RKO (cell line): ENCODE measurements at places on chromosomes 1 and 21.

DNA sequence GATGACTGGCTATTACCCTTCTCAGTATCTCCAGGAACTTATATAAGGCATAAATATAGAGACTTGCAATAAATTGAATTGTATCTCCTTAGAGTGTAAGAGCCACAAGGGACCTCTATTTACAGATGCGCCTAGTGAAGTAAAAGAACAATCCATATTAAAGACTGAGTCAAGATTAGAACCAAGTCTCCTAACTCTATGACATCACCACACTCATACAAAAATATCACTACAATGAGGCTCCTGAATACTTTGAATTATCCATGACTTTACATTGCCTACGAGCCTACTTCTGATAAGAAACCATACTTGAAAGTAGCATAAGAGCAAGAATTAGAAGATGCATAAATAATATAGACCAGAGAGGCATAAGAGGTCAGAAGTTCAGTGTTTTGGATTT lies 18.8 kb downstream of the DPYD start:
- no peak for DNase-seq

DNA sequence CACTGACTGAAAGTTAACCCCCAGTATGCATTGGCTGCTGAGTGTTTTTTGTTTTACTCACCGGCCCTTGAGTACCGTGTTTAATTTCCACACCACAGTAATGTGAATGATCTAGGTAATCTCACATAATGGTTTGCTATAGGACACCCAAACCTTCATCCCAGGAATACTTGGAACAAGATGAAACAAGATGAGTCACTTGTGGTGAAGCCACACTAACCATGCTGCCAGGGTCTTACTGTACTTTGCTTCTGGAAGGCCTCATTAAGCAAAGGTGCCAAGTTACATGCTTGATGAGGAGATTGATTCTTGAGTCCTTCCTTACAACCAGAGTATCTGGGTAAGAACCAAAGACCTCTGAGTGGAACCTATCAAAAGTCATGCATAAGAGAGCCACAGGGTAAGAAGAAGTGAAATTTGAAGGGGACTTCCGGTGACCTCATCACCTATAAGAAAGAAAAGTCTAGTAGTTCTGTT lies 163.3 kb downstream of the NRIP1 start:
- DNase-seq: peak; percentile 8

DNA sequence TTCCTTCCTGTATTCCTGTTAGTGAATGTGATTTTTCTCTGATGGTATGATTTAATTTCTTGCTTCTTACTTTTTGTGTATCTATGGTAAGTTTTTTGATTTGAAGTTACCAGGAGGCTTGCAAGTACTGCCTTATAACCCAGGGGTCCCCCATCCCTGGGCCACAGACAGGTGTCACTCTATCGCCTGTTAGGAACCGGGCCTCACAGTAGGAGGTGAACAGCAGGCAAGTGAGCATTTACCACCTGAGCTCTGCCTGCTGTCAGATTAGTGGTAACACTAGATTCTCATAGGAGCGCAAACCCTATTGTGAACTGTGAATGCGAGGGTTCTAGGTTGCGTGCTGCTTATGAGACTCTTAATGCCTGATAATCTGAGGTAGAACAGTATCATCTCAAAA lies 143.3 kb downstream of the RPS6KC1 start:
- no peak for DNase-seq

DNA sequence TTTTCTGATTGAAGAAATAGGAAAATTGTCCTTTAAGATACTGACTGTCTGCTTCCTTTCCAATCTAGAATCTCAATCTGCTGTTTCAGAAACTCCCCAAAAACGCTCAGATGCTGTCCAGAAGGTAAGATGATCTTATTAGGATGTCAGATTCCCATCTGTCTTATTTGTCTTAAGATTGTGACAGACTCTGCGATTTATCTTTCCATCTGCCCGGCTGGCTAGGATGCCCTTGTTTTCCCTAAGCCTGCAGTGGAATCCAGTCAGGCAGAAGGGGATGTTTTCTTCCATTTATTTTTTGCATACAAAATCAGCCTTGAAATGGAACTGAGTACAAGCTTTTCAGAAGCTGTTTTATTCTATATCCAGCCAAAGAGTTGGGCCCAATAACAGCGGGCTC lies 96.5 kb downstream of the FMN2 start:
- DNase-seq: no peak

GRCh38 chr21:42548687-42549406 lies 35.2 kb downstream of the SLC37A1 start:
- DNase-seq: no peak

DNA sequence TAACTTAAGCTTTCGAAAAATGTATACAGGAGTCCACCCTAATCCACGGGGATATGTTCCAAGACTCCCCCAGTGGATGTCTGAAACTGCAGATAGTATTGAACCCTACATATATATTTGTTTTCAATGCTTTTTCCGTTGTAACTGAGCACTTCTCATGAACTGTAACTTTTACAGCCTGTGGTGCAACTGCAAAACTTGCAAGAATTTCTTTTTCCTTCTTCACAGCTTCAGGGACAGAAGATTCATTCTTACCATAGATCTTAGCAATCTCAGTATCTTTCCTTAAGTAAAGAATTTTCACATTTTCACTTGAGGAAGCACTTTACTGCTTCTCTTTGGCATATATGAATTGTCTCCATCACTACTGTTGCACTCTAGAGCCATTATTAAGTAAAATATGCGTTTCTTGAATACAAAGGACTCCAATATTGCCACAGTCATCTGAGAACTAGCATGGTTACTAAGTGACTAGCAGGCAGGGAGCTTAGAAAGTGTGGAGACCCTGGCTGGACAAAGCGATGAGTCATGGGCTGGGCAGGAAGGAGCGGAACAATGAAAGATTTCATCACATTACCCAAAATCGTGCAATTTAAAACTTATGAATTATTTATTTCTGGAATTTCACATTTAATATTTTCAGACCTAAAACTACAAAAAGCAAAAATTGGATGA lies 14.1 kb downstream of the DPYD start:
- DNase-seq: peak; percentile 5

GRCh38 chr1:1371746-1372711 lies 3.0 kb downstream of the AURKAIP1 start:
- peak; percentile 35 for DNase-seq

GRCh38 chr1:214427871-214428277 lies 123.5 kb downstream of the PTPN14 start:
- DNase-seq: peak; percentile 51

GRCh38 chr1:78318011-78318410 lies 172.8 kb upstream of the PTGFR start:
- no peak for DNase-seq

GRCh38 chr21:43778469-43779335 lies 2.6 kb upstream of the CSTB start:
- peak; percentile 34 for DNase-seq

DNA sequence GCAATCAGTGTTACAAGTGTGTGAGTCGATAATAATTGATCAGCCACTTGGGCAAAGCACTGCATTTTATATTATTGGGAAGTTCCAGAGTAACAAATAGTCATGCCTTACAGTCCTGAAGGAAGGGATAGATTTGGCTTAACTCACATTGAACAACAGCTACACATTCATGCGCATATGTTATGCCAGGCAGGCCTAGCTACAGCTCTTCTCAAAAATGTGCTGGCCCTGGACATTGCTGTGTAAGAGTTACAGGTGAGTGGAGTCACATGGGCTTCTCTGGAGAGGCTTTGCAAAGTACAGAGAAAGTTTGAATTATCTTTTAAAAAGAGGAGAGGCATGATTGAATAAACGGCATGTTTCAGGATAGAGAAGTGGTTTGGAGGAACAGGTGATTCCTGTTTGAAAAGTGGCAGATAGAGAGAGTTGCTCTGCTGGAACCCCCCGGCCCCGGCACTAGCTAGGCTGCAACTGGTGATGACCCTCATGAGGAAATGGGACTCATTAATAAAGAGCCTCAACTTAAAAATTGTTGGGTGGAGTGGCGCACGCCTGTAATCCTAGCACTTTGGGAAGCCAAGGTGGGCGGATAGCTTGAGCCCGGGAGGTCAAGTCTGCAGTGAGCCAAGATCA lies 200.6 kb downstream of the CRB1 start:
- no peak for DNase-seq

DNA sequence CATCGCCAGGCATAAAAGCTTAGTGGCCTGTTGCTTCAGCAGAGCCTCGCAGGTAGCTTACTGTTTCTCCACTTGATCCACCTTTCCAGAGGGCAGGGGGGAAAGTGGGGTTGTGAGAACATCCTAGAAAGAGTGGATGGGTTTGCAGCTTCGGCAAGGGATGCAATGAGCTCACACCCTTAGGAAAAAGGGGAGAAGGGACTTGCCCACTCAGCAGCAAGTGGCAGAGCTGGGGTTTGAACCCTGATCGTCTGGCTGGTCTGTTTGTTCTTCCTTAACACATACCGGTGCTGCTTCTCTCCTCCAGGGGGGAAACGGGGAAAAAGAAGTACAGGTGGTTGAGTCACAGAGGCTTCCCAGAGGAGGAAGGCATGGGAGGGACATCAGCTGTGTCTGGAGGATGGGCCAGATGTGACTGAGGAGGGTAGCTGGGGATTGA lies 1.0 kb downstream of the TMEM201 start:
- DNase-seq: peak; percentile 40

DNA sequence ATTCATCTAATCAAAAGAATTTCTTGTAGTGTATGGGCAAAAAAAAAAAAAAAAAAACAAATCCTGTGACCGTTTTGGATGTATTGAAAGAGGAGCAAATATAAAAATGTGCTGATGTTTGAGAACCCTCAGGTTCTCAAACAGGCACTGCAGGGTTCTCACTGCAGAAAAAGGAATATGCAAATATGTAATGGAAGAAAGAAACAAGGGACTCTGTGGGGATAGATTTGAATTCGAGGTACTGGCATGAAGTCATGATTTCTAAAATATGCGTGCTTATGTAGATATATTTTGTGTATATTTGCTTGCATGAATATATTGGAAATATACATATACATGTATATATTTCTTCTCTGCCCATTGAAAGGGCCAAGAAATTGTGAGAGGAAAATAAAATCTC lies 365.0 kb upstream of the RUNX1 start:
- DNase-seq: no peak

DNA sequence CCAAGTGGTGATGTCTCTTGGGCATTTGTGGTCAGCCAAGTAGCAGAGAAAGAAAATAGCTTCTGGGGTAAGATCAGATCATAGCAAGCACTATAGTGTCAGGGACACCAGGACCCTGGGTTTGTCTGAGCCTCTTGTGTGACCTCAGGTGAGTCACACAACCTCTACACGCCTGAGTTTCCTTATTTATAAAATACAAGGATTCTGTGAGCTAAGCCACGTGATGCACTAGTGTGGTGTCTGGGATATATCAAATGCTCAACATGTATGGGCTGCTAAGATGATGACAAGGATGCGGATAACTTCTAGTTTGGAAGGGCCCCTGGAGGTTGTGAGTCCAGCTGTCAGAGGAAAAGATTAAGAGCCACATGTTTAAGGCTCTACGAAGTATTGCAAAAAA lies 24.5 kb upstream of the ZNF436 start:
- DNase-seq: no peak

DNA sequence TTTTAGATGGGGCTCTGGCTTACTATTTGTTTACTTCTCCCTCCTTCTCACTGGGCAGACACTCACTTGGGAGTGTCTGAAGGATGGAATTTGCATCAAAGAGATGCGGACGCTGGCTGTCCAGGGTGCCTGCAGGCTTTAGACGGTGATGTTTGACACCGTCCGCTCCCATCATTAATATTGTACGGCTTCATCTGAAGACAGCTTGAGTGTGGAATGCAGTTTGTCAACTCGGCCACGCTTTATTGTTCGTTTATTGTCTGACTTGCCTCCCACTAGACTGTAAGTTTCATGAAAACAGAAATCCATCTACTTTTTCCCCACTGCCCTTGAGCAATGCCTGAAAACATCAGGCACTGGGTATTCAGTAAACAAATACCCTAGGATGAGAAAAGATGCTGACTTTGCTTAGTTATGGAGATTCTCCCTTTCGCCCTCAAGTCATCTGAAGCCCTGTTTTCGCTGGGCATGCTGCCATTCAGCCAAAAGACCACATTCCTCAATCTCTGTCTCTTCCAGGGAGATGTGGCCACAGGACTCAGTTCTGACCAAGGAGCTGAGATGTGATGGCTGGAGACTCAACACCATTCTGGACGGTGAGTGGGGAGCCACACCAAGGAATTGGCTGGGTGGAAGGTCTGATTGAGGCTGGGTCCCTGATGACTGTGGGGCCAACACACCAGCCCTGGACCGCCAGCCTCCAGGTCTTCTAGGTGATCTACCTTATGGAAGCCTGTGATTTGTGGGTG lies 87.6 kb downstream of the BCAR3 start:
- no peak for DNase-seq

DNA sequence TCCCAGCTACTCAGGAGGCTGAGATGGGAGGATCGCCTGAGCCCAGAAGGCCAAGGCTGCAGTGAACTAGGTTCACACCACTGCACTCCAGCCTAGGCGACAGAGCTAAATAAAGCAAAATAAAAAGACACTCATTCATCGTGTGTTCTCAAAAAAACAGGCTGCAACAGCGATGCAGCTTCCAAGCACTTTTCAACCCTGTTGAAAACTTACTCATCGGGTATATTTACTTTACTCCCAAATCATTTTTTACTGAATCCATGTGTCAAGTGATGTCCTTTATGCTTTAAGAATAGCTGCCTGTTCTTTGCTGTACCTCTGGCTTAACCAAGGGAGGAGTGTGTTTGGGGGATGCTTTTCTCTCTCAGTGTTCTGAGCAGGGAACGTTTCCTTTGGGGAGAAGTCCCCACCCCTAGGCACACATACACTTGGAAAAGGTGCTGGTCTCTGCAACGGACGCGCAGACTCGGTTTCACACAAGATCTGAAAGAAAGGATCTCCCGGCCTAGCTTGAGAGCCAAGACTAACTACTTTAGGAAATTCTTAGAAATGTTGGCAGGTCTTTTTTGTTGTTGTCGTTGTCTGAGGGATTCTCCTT lies 1.4 kb downstream of the MAP1LC3C start:
- DNase-seq: no peak

DNA sequence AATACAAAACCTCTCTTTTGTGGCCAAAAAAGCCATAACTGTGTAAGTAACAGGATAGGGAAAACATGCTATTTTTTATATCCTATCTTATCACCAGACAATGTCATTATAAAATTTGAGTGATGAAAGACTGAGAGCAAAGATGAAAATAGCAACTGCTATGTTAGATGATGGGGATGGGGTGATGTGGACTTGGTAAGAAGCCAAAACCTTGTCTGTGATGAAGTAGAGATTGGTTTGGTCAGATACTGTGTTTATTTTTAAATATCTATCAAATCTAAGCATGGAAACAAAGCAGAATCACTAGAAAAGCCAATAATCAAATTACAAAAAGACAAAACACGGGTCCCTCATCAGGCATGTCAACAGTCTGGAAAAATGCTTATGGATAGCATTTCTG lies 631.1 kb upstream of the NR5A2 start:
- no peak for DNase-seq

- no peak for DNase-seq
Observed at GRCh38 chr1:46193984-46194570, 4.2 kb downstream of the POMGNT1 start.

GRCh38 chr1:62530516-62531154 lies 66.7 kb upstream of the ANGPTL3 start:
- DNase-seq: no peak
